ENCODE measurements at places on chromosomes 13 and 19.

GRCh38 chr19:15892012-15892411 is 5.9 kb downstream of the CYP4F2 start:
- DNase-seq = no peak

DNA sequence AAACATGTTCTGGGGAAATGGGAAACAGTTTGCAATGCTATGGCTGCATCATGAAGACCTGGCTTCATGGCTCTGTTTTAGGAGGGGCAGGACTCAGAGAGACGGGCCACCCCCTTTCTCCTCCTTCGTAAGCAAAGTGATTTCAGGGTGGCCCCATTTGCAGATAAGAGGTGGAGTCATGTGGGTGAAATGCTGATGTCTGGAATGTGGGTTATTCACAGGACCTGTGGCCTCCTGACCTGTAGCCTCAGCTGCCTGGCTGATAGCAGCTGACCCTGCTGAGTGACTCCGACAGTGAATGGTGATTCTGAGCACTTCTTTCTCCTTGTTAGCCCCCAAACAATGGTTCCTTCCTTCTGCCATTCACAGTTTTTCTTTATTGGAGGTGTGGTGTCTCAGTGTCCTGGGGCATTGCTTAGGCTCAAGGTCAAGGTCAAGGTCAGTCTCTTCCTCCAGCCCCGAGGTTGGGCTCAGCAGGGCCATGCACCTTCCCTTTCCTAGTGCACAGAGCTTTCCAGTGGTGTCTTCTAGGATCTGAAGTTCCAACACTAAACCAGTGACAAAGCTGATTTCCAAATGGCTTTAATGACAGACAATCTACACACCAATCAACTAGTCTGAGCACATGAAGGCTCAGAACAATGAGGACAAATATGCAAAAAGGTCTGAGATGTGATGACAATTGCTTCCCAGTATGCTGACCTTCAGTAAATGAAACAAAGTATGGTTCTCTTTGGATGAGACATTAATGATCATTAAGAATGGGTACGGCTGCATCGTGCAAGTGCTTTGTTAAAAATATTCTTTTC is 49.6 kb upstream of the ANKRD10 start:
- DNase-seq = no peak

GRCh38 chr19:50514346-50515167 is 844 bp upstream of the ASPDH start:
- no peak for DNase-seq

DNA sequence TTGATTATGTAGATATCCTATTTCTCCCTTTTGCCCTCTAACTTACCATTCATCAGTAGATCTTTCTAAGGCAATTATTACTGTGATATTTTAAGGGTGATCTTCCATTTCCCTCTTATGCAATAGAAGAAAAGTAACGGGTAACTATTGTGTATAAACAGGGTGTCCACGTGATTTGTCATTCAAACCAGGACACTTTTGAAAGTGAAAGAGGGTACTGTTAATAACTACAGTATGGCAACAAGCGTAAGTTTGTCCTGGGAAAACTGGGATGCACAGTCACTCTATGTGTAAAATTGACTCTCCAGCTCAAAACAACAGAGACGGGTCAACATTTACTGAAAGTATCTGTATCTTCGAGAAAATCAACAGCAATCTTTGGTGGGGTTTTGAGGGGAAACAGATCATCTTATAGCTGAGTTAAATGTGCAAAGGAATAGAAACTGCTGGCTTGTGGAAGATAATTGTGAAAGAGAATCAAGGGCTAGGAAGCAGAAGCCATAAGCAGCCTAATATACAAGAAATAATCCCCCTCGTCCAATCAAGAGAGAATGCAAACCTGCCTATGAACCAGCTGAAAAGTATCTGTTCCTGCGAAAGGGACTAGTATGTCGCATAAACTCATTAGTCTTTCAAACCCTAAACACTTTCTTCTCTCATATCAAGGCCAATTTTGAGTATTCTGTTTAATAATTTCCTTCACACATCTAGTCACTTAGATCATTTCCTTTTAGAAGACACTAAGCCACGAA is 126.7 kb downstream of the FOXO1 start:
- no peak for DNase-seq

- DNase-seq = no peak
Observed at GRCh38 chr19:54427586-54427985, 12.3 kb downstream of the TTYH1 start.

DNA sequence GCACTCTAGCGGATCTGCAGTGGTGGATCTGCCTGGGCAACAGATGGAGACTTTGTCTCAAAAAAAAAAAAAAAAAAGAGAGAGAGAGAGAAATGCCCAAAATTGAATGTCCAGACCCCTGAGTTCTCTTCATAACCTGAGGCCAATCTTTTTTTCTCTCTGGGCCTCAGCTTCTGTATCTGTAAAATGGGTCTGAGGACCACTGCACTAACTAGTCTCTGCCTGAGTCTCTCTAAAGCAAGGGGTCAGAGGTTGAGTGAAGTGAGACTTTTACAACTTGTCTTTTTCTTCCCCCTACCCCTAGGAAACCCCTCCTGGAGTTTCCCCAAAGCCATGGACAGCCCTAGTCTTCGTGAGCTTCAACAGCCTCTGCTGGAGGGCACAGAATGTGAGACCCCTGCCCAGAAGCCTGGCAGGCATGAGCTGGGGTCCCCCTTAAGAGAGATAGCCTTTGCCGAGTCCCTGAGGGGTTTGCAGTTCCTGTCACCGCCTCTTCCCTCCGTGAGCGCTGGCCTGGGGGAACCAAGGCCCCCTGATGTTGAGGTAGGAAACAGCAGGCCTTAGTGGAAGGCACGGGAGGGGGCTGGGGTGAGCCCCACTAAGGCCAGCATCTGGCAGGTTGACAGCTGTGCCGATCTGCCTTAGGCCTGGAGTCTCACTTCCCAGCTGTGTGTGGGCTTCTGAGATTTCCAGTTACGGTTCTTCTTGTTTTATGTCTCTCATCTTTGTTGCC is 1.8 kb downstream of the TMEM91 start:
- DNase-seq = no peak

DNA sequence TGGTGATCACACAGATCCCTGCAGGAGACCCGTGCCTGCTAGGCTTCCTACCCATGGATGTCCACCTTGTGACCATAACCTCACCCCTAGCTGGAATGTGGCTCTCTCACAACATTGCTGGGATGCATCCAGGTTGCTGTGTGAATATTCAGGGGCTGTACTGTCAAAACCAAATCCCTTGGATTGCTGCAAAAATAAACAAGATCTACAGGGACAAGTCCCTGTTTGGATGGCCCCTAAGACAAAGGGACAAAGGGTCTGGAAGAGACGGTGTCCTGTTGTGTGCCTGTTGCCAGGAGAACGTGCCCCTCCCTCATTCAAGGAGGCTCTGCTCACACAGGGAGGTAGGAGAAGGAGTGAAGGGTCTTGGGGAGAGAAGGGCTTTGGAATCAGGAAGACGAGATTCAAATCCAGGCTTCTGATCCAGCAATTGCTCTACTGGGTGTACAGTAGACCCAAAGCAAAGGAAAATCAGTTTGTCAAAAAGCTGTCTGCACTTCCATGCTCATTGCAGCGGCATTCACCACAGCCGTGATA is 89.2 kb upstream of the WASF3 start:
- no peak for DNase-seq

- DNase-seq = peak; percentile 13
Observed at GRCh38 chr19:13985771-13986347, 20.3 kb downstream of the RFX1 start.

GRCh38 chr19:27652281-27652680 is 1560.7 kb downstream of the UQCRFS1 start:
- no peak for DNase-seq

GRCh38 chr13:101454767-101455166 is 2.3 kb downstream of the ITGBL1 start:
- no peak for DNase-seq

DNA sequence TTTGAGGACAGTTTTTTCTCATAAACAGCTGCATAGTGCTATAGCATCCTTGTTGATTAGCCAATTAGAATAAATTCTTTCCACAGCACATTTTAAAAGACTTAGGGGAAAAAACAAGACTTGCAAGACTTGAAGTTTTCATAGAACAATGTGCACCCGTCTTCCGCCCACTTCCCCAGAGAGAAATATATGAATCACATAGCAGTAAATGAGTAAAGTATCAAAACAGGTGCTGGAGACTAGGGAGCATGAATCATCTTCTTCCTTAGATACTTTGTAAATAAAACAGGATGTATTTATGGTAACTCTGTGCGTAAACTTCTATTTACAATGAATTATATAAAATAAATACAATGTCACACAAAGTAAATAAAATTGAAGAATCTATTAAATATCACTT is 75.1 kb downstream of the COL4A2 start:
- no peak for DNase-seq

- DNase-seq = no peak
Observed at GRCh38 chr13:42990291-42991232, 1.5 kb downstream of the EPSTI1 start.

GRCh38 chr19:34178274-34178610 is 5.9 kb downstream of the LSM14A start:
- no peak for DNase-seq

- no peak for DNase-seq
Observed at GRCh38 chr19:46356149-46357055, 9.5 kb downstream of the PPP5C start.

DNA sequence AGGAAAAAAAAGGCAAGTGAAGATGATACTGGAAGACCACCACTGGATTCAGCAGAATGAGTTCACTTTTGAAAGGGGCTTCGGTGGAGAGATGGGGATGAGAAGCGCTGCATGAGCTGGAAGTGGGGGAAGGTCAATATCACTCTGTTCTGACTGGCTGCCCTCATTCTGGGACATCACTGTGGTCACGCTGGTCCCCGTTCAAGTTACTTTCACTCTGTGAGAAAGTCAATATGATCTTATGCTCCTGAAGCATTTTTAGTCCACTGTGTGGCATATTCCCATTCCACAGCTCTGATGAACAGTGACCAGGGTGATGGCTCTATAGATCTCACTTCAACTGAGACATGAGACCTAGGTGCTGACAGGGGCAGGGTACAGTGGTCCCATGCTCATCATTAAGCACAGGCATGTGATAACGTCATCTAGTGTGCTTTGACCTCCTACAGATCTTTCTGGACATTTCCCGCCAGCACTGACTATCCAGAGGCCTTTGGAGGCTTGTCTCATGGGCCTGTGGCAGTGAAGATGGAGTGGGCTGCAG is 40.2 kb upstream of the GPR183 start:
- no peak for DNase-seq

Measured in NCI-H187 treated with DMSO at 0.1 percent for 48 hours (cell line).